ENCODE measurements at places on chromosomes 6 and 20.

- no peaks in the 10 kb centered on the region for H3K36me3 ChIP-seq
- no peak overlapping the region for H3K4me3 ChIP-seq
- H3K27ac ChIP-seq = no peak overlapping the region
- no peaks in the 10 kb centered on the region for H3K27me3 ChIP-seq
- no peak for DNase-seq
These were observed 23.3 kb upstream of the OSTM1 start for GRCh38 chr6:108097882-108098281.

- no peaks in the 10 kb centered on the region for H3K36me3 ChIP-seq
- H3K27ac ChIP-seq = no peak overlapping the region
- H3K4me3 ChIP-seq = no peak overlapping the region
- no peaks in the 10 kb centered on the region for H3K4me1 ChIP-seq
- H3K27me3 ChIP-seq = no peaks in the 10 kb centered on the region
These were observed 353.8 kb downstream of the HAO1 start for GRCh38 chr20:7586481-7586880.

DNA sequence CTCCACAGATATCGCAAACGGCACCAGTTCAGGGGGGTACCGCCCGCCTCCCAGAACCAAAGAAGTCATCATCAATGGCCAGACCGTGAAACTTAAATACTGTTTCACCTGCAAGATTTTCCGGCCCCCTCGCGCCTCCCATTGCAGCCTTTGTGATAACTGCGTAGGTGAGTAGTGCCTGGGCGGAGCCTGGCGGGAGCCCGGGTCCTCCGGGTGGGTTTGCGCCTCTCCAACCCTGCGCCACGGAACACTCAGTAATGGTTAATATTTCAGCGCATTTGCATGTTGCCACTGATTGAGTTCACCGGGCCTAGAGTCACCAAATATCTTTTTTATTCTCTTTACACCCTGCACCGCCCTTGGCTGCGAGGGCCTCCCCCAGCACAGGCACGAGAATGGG, 212.0 kb downstream of the ZDHHC14 start:
- no peaks in the 10 kb centered on the region for H3K4me1 ChIP-seq
- H3K36me3 ChIP-seq = no peaks in the 10 kb centered on the region
- H3K27ac ChIP-seq = no peak overlapping the region

DNA sequence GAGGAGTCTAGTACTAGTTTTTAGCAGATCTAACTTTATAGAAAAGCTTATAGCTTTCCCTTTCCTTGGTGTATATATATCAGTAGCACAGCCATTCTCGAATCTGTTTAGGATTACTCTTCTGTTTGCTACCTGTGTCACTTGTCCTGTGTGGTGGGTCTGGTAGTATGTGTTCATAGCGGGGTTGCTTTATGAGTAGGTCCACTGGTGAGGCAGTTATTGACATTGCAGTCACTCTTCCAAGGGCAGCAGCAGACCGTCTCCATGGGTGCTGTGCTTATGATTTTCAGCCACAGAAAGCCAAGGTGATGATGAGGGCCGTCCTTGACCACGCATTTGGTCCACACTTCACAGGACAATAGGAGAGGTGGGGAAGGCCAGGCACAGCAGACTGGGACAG, 171.5 kb downstream of the CDKAL1 start:
- no peaks in the 10 kb centered on the region for H3K27me3 ChIP-seq
- no peak overlapping the region for H3K27ac ChIP-seq
- H3K4me1 ChIP-seq = no peaks in the 10 kb centered on the region
- H3K4me3 ChIP-seq = no peak overlapping the region
- no peak for DNase-seq

DNA sequence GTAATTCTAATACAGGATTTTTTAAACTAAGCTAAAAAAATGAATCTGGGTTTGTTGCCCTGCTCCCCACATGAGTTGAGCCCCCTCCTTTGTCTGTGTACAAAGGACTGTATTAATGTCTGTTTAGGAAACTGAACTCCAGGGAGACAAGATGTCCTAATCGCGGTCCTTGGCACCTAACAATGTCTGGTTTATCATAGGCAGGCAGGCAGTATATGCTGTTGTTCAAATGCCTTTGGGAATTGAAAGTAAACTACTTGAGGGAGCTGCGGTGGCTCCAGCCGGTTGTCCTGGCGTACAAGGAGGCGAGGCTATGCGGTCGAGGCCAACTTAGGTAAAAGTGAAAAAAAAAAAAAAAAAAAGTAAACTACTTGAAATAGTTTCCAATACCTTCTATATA, 98.5 kb downstream of the TULP4 start:
- H3K4me1 ChIP-seq = peaks cover 8% of the 10 kb centered on the region
- H3K4me3 ChIP-seq = no peak overlapping the region
- DNase-seq = no peak
- no peak overlapping the region for H3K27ac ChIP-seq
- peaks cover 28% of the 10 kb centered on the region for H3K36me3 ChIP-seq

DNA sequence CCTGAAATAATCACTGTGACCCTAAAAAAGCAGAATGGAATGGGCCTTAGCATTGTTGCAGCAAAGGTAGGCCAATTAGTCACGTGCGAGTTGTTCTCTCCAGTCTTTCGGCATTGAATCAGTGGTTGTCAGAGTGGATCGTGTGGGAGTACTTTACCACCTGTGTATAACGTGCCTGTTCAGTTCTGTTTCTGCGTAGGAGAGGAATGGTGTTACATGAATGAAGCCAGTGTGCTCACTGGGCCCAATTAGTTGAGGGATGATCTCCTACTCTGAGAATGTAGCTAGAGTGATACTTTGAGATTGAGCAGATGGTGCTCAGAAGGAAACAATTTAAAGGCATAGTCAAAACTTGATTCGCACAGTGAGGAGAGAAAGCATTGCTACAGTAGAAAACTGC, 72.4 kb upstream of the KIF25 start:
- DNase-seq = no peak
- H3K36me3 ChIP-seq = no peaks in the 10 kb centered on the region
- H3K4me1 ChIP-seq = no peaks in the 10 kb centered on the region
- no peaks in the 10 kb centered on the region for H3K27me3 ChIP-seq
- H3K4me3 ChIP-seq = no peak overlapping the region

DNA sequence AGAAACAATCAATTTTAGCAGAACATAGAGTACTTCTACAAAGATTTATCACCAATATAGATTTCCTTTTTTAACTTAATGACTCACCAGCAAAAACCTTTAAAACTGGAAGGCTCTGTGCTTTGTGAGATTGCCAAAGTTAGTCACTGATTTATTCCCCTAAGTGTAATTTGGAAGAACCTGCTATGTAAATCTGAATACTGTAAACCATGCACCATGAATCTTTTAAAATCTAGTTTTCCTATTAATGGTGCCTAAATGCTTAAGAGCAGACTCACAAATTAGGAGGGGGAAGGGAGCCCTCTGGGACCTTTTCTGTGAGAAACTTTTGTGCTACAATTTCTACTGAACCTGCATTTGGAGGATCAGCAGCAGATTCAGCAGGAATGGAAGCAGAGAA, 57.8 kb upstream of the PNRC1 start:
- no peak overlapping the region for H3K27ac ChIP-seq
- no peaks in the 10 kb centered on the region for H3K36me3 ChIP-seq
- H3K4me3 ChIP-seq = no peak overlapping the region
- no peaks in the 10 kb centered on the region for H3K27me3 ChIP-seq
- peaks cover 2% of the 10 kb centered on the region for H3K4me1 ChIP-seq

DNA sequence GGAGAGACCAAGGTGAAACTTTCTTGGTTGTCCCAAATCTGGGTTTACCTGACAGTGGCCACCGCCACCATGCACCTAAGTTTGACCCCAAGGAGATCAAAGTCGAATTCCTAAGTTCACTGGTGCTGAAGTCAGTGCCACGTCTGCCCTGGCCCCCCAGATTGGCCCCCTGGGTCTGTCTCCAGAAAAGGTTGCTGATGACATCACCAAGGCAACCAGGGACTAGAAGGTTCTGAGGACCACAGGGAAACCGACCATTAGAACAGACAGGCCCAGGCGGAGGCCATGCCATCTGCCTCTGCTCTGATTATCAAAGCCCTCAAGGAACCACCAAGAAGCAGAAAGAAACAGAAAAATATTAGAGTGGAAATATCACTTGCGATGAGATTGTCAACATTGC, 91.2 kb downstream of the DLL1 start:
- no peak for DNase-seq
- no peaks in the 10 kb centered on the region for H3K36me3 ChIP-seq
- H3K27ac ChIP-seq = no peak overlapping the region
- H3K27me3 ChIP-seq = no peaks in the 10 kb centered on the region

DNA sequence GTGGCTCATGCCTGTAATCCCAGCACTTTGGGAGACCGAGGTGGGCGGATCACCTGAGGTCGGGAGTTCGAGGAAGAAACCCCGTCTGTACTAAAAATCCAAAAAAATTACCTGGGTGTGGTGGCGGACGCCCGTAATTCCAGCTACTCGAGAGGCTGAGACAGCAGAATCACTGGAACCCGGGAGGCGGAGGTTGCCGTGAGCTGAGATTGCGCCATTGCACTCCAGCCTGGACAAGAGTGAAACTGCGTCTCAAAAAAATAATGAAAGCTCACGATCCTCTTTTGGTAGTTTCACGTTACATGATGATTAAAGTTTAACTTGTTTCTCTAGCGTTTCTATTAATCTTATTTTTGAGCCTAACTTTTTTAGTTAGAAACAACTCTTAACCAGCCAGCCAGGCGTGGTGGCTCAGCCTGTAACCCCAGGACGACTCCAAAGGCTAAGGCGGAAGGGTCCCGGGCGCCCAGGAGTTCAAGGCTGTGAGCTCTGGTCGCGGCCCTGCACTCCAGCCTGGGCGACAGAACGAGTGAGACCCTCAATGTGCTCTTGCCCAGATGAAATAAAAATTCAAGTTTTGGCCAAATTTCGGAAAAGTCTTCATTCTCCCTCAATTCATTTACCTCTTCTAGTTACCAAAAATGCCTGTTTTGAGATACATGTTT, 1.2 kb upstream of the WRNIP1 start:
- DNase-seq = no peak
- H3K36me3 ChIP-seq = no peaks in the 10 kb centered on the region
- no peak overlapping the region for H3K4me3 ChIP-seq
- H3K4me1 ChIP-seq = peaks cover 18% of the 10 kb centered on the region
- H3K27ac ChIP-seq = peak overlapping the region; percentile 29

DNA sequence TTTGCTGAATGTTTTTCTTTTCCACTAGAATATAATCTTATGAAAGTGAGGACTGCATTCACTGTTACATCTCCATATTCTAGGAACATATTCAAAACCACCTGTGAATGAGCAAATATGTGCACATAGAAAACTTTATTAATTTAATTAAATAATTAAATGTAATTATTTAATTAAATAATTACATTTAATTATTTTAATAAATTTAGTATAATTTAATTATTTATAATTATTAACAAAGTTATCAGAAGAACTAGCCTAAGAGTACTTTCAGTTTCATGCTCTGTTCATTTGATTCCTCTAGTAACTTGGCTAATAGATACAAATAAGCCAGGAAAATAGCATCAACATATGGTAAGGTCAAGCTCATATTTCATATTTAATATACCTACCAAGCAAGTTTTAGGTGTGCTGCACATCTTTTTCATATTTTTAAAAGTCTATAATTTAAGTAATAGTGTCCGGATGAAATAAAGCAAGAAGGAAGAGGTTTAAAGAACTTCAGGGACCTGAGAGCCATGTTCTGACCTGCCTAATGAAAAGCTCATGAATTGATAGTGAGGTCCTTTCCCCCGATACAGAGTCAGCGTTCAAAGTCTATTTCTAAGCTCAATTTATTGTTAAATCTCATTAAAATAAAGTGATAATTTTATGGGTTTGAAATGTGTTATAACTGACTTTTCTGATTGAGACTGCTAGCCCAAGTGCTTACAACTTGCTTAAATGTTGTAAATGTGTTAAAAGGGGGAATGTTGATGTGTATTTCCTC, 361.4 kb upstream of the FLRT3 start:
- H3K4me3 ChIP-seq = no peak overlapping the region
- H3K27ac ChIP-seq = no peak overlapping the region
- H3K4me1 ChIP-seq = peaks cover 21% of the 10 kb centered on the region
- H3K27me3 ChIP-seq = no peaks in the 10 kb centered on the region

GRCh38 chr6:7452898-7453297, 63.3 kb downstream of the RIOK1 start:
- no peaks in the 10 kb centered on the region for H3K27me3 ChIP-seq
- no peaks in the 10 kb centered on the region for H3K36me3 ChIP-seq
- H3K4me3 ChIP-seq = no peak overlapping the region
- DNase-seq = no peak
- H3K4me1 ChIP-seq = no peaks in the 10 kb centered on the region

- H3K4me1 ChIP-seq = no peaks in the 10 kb centered on the region
- peaks cover 20% of the 10 kb centered on the region for H3K27me3 ChIP-seq
- no peak overlapping the region for H3K4me3 ChIP-seq
- DNase-seq = no peak
These were observed 176.1 kb downstream of the TRIM27 start for GRCh38 chr6:28747631-28748157.

DNA sequence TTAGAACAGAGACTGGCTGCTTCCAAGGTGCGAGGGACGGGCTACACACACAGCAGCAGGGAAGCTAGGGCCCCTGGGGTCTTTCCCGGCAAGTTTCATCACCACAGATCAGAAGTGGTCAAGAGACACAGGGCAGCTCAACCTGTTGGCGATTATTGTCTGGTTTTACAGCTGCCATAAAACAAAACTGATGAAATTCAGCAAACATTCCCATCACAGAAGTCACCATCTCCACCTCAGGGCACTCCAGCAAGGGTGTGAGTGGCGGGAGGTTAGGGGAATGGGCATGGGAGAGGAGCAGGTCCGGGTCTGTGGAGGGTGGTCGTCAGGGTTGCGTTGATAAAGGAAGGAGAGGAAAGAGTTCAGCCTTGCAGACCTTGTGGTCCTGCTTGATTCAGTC, 91.0 kb downstream of the PXDC1 start:
- peak; percentile 41 for DNase-seq
- H3K36me3 ChIP-seq = no peaks in the 10 kb centered on the region
- no peaks in the 10 kb centered on the region for H3K27me3 ChIP-seq
- H3K27ac ChIP-seq = no peak overlapping the region
- no peak overlapping the region for H3K4me3 ChIP-seq

GRCh38 chr6:67210450-67210849, 1424.6 kb upstream of the ADGRB3 start:
- H3K36me3 ChIP-seq = no peaks in the 10 kb centered on the region
- no peak for DNase-seq
- H3K27me3 ChIP-seq = no peaks in the 10 kb centered on the region
- no peak overlapping the region for H3K27ac ChIP-seq
- no peaks in the 10 kb centered on the region for H3K4me1 ChIP-seq

DNA sequence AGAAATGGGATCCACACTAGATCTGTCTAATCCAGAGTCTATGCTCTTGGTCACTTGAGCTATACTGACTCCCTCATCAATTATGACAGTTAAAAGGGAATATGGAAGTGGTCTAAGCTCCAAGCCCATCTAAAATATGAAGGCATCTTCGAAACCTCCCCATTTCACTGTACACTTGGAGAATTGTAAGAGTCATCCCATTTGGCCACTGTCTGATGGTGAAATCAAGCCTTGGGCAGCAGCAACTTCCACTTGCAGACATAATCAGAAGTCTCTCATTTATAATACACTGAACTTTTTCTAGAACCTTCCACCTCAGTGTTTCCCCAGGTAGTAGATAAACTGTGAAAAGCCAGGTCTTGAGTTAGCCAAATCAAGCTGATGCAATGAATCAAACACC, 26.3 kb upstream of the UBR2 start:
- H3K4me1 ChIP-seq = no peaks in the 10 kb centered on the region
- no peak overlapping the region for H3K4me3 ChIP-seq
- no peak for DNase-seq
- H3K27me3 ChIP-seq = no peaks in the 10 kb centered on the region

- H3K36me3 ChIP-seq = no peaks in the 10 kb centered on the region
- no peak overlapping the region for H3K27ac ChIP-seq
- H3K27me3 ChIP-seq = no peaks in the 10 kb centered on the region
- H3K4me3 ChIP-seq = no peak overlapping the region
These were observed 134.6 kb upstream of the EEF1E1 start for GRCh38 chr6:8236956-8237355.

GRCh38 chr6:115067690-115068447, 725.0 kb upstream of the HS3ST5 start:
- no peaks in the 10 kb centered on the region for H3K36me3 ChIP-seq
- H3K27me3 ChIP-seq = no peaks in the 10 kb centered on the region
- H3K4me3 ChIP-seq = no peak overlapping the region
- H3K4me1 ChIP-seq = no peaks in the 10 kb centered on the region
